ENCODE measurements at places on chromosomes 4 and X.

DNA sequence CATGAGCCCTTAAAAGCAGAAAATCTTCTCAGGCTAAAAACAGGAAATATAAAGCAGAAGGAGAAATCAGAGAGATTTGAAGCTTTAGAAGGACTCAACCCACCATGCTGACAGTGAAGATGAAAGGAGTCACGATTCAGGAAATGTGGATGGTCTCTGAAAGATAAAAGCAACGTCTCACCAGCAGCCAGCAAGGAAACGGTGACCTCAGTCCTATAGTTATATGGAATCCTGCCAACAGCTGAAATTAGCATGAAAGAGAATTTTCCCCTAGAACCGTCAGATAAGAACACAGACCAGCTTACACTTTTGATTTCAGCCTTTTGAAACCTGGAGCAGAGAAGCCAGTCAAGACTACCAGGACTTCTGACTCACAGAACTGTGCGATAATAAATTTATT, 715.7 kb upstream of the HTR2C start:
- DNase-seq: no peak

GRCh38 chr4:41241919-41242318, 14.8 kb upstream of the UCHL1 start:
- DNase-seq: no peak

DNA sequence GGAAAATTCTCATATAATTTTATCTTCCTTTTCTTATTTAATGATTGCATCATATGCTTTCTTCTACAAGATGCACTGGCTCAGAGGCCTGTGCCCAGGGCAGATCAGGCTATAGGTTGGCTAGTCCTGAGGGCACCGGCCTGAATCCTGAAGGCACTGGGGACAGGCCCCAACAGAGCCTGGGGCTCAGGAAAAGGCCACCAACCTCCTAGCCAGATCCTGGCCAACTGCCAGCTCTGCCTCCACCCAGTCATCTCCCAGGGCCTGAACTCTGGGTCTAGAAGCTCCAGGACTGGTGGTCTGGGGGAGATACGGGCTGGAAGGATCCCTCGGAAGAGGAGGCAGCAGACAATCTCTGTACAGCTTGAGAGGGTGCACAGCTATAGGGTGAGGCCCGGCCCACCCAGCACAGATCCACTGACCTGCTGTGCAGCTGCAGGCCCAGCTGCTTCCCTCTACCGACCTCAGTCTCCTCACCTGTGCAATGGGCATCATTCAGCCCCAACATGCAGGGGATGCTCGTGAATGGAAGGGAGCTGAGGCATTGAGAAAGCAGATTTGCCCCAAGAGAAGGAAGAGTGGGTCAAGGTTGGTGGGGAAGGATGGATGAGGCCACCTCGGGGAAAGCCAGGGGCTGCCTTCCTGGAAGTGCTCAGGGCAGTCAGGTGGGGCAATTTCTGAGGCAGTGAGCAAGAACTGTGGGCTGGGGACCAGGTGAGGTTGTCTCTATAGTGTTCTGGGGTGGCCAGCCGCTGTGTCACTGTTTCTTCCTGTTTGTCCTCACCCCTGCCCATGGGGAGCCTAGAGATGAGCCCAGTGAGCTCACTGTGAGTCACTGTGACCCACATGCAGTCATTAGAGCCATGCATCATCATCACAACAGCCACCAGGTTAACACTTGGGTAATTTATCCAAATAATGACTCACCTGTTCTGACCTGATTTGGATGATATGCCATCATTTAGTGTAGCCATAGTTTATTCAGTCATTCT, 22.4 kb upstream of the XAGE2 start:
- DNase-seq: no peak

- DNase-seq: no peak
Observed at GRCh38 chr4:6050551-6050950, 32.3 kb upstream of the C4orf50 start.

DNA sequence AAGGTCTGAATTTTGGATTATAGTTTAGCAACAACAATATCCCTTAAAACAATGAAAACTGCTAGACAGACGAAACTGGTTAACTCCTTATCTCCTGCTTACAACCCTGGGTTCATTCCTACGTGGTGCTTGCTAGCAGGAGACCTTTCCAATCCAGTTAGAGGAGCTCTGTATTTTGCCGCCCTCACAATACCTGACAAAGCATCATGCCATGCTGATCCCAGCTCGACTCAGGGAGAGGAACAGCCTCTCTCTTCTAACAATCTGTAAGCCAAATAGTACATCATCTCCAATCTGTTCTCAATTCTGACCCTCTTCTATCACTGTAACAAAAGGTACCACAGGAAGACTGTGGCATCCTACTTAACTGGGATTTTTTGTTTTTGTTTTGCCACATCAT, 74.4 kb downstream of the PAPSS1 start:
- no peak for DNase-seq

DNA sequence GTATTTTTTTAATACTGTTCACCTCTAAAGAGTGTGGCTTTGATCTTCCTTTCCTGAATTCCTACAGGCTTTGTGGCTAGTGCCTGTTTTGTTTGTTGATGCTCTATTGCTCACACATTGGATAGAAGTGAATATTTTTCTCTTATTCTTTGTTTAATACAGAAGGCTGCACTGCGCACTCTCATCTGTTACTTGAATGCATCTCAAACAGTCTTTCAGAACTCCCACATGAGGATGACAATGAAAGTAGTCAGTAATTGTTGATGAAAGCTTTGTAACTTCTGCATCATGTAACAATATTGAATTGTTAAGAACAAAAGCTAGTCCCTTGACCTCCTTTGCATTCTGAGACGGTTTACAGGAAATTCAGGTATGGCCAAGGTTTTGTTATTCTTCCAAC, 29.1 kb upstream of the GALNT7 start:
- no peak for DNase-seq

DNA sequence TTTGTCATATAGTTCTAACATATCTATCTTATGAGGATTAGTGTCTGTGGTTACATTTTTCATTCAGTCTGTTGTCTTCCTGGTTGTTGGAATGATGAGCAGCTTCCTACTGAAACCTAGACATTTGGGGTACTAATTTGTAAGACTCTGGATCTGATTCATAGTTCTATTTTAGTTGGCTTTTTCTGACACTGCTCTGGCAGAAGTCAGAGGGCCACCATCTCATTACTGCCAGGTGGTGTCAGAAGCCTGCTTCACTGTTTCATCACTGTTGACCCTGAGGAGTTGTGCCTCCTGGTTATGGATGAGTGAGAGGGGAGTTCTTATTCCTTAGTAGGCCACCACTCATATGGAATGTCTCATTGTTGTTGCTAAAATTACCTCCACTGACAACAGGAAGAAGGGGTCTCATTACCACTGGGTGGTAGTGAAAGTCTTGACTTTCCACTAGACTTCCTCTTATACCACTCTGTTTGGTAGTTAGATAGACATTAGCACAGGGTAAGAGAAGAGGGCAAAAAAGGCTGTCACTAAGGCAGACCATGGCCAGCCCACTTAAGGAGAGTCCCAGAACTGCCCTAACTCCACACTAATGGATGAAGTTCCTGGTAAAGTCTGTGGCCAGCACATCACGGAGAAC, 395.2 kb downstream of the SPOCK3 start:
- DNase-seq: no peak

GRCh38 chrX:1598021-1598875, 6.8 kb downstream of the AKAP17A start:
- DNase-seq: no peak

- DNase-seq: no peak
Observed at GRCh38 chr4:95546221-95546620, 2.6 kb downstream of the UNC5C start.

Data from stimulated activated CD8-positive, alpha-beta memory T cell treated with anti-CD3 and anti-CD28 coated beads, Interleukin-7, amount 100 ng/mL, for 1 hour (primary cell).